Stimulated activated CD4-positive, alpha-beta T cell treated with anti-CD3 and anti-CD28 coated beads, TNF-alpha, amount 100 ng/mL, for 48 hours (primary cell): ENCODE measurements at places on chromosomes 16 and 17.

DNA sequence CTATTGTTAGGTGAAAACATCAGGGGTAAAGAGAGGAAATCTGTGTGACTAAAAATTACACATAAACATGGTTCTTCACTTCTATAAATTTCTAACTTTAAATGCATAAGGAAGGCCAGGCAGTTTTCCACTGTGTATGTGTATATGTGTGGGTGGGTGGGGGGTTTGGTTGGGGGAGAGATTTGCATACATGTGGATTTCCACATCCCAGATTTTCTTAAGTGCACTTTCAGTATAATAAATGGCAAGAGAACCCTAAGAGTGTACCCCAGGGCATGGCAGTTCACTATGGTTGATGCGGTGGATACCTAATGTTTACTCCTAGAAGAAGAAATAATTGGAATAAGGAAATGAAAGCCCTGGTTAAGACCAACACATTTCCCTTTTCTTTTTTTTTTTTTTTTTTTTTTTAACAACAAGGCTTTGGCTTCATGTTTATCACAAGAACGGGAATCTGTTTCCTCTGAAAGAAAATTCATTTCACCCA, 451.8 kb upstream of the CCL2 start:
- no peak for DNase-seq

- DNase-seq, result no peak
These were observed 34.8 kb upstream of the LITAF start for GRCh38 chr16:11621539-11621919.

DNA sequence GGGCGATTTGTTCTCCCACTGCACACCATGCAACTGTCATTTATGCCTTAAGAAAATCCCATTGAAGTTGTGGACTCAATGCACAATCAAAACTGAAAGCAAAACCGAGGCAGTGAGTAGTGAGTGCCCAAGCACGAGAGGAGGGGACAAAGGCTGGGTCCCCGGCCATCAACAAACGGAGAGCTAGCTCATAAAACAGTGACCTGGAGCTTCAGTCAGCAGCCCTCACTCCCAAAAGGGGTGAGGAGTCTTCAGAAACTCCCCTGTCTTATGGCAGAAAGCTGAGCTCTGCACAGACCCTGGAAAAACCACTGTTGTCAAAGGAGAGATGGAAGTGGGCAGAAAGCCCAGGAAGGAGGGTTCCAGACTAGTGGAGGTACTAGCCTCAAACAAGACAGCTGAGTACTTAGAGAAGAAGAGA, 96.9 kb downstream of the ADCY9 start:
- DNase-seq, result no peak

DNA sequence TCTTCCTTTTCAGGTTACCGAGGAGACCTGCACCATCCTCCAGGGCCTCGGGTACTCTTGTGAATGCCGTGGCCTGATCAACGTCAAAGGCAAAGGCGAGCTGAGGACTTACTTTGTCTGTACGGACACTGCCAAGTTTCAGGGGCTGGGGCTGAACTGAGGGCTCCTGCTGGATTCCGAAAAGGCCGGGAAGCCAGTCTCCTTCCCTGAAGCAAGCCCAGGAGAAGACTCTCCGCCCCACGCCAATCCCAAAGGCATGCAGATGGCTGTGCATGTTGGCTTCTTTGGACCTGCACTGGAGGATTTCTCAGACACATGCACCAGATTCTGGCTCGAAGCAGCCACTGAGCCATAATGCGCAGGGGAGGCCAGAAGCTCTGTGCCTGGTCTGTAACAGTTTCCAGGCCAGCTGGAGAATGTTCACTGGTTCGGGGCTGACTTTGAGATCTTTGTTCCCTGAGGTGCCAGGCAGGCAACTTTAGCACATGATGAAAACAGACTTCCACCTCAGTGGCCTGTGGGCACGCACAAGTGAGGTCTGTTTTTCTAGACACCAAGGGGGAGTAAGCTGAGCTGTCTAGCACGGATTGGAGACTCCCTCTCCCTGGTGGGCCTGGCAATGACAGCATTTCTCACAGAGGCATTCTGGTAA, 49.1 kb downstream of the ADCY7 start:
- DNase-seq, result no peak

GRCh38 chr16:71368958-71369357, 10.4 kb downstream of the CALB2 start:
- no peak for DNase-seq

- no peak for DNase-seq
These were observed 255.3 kb upstream of the PMFBP1 start for GRCh38 chr16:72427051-72427782.

GRCh38 chr17:1916316-1916715, 86.5 kb downstream of the RPA1 start:
- DNase-seq, result no peak

- no peak for DNase-seq
These were observed 154.8 kb upstream of the TNRC6C start for GRCh38 chr17:77803726-77804125.

DNA sequence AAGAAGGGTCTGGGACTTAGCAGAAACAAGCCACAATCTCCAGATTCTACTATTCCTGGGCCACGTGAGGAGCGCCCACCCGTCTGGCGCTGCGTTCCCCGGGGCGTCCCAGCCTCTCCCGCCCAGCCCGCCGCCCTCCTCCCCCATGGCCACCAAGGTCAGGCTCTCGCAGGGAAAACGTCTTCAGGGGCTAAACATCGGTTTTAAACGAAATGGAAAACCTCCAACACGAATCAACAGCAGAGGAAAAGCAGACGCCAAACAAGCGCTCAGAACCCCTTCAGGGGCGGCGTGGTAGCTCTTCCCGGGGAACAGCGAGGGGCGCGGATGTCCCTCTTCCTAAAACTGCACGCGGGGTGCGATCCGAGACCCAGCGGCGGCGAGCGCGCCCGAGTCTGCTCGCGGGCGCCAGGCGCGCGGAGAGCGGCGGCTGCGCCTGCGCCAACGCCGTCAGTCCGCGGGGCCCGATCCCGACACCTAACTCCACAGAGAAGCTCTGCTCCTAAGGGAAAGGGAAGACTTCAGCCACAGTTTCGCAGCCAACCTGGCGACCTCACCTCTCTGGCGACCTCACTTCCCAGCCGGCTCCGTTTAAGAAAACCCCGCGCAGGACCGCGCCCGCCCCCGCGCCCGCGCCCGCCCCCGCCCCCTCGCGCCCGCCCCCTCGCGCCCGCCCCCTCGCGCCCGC, 505 bp upstream of the COG1 start:
- peak; percentile 43 for DNase-seq

GRCh38 chr16:89696670-89697128, 4.8 kb downstream of the SPATA2L start:
- DNase-seq, result no peak

DNA sequence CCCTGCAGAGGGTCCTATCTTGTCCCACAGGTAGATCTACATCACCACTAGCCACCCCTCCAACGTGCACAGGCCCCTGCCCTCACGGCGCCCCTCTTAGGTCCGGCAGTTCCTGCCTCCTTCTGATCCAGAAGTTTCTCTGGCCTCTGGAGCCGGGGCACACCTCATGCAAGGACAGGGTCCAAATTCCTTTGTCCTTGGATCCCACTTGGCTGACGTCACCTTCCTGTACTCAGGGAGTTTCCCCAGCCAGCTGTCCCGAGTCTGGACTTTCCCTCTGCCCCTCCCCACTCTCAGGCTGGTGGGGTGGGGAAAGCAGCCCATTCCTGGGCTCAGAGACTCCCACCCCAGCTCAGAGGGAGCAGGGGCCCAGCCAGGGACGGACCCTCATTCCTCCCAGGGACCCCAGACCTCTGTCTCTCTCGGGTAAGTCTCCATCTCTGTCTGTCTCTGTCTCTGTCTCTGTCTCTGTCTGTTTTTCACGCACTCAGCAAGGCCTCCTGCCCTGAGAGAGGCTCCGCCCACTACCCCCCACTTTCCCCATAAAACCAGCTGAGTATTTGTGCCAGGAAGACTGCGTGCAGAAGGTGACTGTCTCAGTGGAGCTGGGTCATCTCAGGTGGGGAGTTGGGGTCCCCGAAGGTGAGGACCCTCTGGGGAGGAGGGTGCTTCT, at the start of gene IL32:
Gene IL32, plus strand, starts transcription at position 572 of the 673 bp plus-strand sequence. CDS start 172 bp downstream, outside the sequence.
- DNase-seq, result peak; percentile 52

DNA sequence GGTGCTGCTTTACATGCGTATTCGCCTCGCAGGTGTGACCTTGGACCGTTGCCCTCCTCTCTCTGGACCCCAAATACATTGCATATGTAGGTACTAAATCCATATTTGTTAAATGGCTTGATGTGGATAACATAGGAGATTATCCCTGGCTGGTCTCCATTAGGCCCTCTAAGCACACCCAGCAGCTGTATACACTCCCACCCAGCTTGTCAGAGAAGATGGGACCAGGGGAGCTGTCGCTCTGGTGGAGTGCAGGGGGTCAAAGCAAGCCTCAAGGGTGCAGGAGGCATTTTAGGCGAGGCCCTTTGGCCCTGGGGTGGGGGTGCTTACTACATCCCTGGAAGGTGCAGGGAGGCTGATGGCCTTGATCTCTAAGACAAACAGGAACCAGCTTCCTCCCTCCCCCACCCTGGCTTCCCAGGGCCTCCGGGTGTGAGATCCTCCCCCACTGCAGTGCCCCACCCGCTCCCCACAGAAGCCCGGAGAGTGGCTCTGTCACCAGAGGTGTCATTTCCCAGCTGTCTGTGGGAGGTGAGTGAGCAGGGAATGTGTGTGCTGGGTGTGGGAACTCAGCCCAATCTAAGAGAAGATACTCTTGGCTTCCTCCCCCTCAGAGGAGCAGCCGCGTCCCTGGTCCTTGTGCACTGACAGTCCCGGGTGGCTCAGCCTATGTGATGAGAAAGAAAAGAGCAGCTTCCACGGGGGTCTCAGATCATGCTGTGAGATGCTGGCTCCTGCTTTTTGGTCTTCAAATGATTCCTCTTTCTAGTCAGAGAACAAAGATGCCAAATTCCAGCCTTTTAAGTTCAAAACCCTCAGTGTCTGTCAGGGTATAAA, 1.4 kb upstream of the VAMP2 start:
- DNase-seq, result no peak

- no peak for DNase-seq
These were observed 9.9 kb downstream of the C16orf86 start for GRCh38 chr16:67676516-67676915.

DNA sequence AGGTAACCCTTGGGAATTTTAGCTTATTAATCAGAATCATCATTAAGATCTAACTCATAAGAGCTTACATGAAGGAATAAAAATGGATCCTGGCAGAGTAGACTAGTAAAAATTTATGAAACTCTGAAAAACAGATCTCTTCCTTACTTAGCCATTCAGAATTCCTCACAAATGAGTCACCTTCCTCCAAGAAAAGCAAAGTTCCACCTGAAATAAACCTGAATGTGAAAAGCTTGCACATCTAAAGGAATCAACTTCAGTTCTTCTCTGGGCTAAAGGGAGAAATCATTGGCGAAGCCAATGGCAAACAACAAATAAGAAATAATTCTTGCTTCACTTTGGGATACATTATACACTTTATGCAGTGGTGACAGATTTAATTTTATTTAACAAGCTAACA, 22.7 kb downstream of the MYO1D start:
- DNase-seq, result no peak

GRCh38 chr17:81040791-81041337, 5.9 kb downstream of the BAIAP2 start:
- DNase-seq, result peak; percentile 15

GRCh38 chr16:5502467-5502869, 404.9 kb upstream of the EEF2KMT start:
- no peak for DNase-seq

DNA sequence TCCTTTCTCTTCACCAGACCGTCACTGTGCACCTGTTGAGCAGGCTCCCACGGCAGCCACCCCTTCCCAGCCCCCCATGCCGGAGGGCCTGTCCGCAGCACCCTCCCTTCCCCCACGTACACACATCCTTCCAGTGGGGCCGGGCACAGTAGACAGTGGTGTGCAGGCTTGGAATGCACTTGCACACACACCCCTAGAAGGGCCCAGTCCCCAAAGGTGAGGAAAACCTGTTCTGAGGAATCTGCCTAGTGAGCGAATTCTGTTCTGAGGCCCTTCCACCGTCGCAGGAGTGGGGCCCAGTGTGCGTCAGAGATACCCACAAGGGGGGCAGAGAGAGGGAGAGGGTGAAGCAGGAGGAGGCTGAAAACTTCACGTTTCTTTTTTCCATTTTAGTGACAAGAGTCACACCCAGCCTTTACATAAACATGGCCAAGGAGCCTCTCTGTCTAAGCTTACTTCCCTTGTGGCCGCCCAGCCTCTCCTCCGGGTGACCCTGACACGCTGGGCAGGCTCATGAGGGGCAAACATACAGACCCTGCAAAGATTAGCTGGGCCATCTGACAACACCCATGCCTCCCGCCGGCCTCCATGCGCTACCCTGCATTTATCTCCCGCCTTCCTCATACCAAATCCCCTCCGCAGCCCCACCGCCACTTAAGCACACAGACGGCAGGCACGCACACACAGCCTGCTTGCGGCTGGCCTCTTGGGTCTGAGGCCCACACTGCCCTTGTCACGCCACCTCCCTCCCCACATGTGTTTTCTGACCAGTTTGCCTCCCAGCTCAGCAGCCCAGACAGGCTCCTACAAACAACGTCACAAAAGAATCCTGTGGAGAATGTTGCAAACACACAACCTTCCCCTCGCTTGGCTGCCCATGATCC, 1.8 kb downstream of the ZBTB4 start:
- DNase-seq, result no peak

- no peak for DNase-seq
These were observed 36.1 kb upstream of the PHB1 start for GRCh38 chr17:49450735-49451134.

DNA sequence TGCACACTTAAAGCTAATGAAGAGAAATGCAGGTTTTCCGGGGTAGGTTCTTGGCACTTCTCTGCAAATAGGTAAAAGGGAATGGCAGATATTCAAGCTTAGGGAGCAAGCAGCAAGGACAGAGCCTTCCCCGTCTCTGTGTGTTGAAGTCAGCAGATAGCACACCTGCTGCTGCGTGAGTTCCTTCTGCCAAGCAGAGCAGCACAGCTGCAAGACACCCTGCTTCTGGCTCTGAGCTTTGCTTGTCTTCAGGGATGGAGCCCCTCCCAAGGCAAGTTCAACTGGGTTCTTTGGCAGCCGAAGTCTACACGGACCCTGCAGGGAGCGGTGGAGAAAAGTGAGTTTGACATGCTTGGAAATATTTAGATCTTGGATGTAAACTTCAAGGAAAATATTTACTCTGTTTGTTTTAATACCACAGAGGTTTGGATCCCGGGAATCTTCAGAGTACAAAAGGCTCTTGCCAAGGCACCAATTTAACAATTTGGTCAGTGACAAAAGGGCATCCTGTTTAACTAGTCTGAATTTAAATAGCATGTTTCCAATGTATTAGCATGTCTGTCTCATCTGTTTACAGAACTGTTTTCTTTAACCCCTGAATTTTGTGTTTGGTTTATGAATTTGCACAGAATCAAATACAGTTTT, 113.4 kb upstream of the KCNJ16 start:
- no peak for DNase-seq

DNA sequence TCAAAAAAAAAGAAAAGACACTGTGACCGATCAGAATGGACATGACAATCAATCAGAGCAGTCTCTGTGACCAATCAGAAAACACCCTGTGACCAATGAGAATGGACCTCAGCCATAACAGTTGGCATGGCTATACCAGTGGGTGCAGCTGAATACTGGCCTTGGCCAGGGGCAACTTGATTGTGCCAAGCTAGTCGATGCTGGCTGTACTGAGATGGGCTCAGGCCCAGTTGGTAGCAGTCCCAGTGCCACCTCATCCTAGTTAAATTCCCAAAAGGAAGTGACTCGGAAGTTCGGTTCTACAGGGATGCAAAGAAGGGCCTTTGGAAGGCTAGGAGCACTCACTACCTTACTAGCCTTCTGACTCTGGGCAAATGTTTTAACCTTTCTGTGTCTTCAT, 37.2 kb upstream of the BCO1 start:
- no peak for DNase-seq

- no peak for DNase-seq
These were observed 13.4 kb downstream of the NATD1 start for GRCh38 chr17:21239680-21240368.

- no peak for DNase-seq
These were observed 1006.7 kb upstream of the GOT2 start for GRCh38 chr16:59740858-59741257.
